Fibroblast of villous mesenchyme (primary cell): ENCODE measurements at places on chromosomes 6 and 20. TPM values are rescaled to one million over a fixed set of nuclear protein-coding genes. Genes with fewer than 3 reads are reported as not detected.

DNA sequence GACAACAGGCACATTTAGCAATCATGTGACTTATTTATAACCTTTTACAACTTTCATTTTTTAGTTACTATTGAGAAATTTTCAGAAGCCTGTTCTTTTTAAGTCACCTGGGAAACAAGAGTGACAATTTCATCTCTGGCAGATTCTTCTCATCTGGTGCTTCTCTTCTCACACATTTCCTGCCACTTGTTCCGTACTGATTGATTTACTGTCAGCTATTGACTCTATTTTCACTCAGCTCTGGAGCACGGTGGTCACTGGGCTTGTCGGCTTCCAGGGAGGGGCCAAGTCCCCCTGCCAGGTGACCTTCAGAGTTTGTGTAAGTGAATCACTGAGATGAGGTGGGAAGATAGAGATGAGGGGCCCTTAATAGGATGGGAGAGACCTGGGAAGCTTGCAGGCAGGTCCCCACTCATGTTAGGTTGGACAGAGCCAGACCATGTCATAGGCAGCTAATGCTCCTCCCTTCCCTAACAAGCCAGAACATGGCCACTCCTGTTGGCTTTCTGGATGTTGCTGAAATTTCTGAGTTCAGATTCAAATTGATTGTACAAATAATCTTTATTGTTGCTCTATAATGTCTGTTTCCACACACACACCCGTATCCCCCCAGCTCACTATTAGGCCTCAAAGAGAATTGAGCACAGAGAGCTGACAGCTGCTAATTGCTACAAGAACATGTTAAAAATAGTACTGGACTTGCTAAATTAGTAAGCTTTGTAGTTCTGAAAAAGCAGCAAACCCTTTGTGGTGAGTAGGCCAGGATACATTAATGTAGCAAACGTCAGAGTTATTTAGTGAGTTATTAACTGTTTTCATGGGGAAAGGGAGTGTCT lies 13.3 kb downstream of the DUSP22 start:
- DNase-seq, result no peak

GRCh38 chr6:37516920-37517405 lies 17.3 kb upstream of the CCDC167 start:
- no peak for DNase-seq

The NHLRC1 gene
- 1.7 and 2.6 TPM in 2 replicates for total RNA-seq

DNA sequence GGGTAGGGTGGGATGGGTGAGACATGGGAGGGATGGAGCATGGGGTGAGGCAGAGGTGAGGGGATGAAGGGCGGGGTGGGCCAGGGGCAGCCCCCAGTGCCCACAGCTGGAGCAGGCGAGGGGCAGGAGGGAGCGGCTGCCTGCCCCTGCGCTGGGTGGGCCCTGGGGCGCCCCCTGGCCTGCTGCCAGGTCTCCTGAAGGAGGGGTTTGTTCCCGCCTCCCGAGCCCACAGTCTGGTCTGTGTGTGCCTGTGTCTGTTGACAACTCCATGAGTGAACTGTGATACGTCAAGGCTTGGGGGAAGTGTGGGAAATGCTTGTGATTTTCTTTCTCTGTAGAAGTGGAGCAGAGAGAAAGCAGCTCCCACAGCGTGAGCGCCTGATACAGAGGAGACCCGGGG lies 10.9 kb upstream of the MRGBP start:
- no peak for DNase-seq

DNA sequence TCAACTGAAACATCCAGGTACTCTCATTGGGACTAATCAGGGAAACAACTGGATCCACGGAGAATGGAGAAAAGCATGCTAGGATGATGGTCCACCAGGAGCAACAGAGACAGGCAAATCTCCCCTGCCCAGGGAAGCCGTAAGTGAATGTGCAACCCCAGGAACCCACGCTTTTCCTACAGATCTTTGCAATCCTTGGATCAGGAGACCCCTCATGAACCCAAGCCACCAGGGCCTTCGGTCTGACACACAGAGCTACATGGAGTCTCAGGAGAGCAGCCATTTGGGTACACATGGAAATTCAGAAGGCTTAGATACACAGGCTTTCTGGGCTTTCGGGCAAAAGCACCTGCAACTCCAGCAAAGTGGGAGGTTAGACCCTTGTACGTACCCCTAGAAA lies 122.1 kb upstream of the PTCHD4 start:
- no peak for DNase-seq

DNA sequence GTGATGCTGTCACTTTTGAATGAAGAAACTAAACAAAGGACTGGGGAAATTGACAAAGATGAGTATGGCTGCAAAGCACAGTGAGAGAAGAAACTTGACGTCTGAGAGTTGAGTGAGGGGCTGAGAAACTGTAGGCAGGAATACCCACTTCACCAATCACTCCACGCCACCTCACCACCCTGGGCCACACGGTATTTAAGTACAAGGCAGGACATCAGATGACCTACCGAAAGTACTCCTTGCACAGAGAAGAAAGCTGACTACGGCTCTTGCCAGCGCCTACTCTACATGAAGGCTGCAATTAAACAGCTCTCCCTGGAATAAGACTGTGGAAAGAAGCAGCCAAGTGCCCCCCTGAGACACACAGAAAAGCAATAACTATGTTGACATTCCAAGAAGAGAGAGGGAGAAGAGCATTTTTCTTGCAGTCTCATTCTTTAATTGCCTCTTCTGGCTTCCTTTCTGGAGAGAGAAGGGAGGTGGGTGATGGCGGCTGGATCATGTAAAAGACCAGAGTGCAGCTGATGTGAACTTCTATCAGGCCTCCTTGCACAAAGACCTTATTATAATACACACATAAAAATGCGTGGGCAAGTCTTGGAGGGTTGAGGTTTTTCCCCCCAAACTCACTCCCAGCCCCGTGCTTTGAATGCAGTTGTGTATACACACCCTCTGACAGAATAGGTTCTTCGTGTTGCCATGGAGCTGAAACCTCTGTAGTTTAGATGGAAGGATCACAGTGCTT lies 44.6 kb downstream of the HIVEP2 start:
- peak; percentile 67 for DNase-seq

The LCA5 gene
- 3.5 and 5.2 TPM in 2 replicates for total RNA-seq

- DNase-seq, result peak; percentile 73
Measured at GRCh38 chr6:17972978-17973622, 14.3 kb downstream of the KIF13A start.

DNA sequence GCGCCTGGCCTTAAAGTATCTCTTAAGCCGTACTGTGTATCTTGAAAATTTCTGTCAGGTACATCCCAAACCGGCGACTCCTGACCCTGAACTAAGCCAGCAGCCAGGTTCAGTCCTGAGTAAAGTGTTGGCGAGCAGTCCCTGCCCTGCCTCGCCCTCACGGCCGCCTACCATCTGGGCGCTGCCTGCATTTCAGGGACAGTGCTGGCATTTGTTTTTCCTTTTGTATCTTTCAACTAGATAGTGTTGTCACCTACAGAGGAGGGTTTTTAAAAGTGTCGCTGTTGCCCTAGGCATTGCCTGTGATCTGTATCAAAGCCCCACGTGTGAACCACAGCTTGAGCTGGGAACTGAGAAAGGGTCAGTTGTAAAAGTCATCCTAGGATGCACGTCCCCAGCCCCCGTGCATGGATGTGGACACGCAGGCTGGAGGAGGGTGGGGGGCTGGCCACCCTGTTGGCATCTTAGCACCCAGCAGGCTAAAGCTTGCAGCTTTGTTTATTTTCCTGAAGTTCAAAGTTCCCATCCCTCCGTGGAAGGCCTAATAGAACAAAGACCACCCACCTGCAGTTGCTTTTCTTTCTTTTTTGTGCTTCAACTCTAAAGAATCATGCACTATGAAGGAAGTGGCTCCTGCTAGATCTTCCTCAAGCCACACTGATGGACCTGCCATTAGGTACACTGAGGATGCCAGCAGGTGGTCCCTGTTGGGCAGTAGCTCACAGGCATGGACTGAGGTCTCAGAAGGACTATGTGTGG lies 136.8 kb downstream of the ZDHHC14 start:
- DNase-seq, result no peak

DNA sequence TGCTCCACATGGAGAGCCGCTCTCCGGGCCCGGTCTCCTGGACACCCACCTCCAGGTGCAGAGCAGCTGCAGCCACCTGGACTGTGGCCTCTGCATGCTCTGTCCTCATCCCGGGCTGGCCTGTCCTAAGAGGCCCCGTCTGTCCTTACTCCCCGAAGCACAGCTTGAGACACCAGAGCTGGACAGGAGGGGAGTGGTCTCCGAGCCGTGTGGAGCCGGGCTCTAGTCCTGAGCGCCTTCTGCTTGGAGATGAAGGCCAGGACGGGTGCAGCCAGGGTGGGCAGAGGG lies 6.7 kb upstream of the NTSR1 start:
- no peak for DNase-seq

DNA sequence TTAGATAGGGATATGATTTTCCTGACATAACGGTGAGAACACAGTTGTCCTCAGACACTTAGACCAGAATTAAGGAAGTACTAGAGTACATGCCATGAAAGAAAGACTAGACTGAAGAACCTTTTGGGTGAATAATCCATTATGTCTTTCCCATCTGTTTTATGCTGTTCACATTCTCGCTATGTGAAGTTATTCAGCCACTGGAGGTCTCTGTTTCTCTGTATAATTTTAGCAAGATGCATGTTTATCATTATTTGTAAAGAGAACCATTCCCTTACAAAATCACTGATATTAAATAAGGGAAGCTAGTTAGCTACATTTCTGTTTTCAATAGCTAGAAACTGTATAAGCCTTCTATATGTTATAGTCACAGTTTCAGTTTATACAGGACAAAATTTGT lies 391.9 kb downstream of the CD109 start:
- DNase-seq, result peak; percentile 55

GRCh38 chr6:100901582-100901981 lies 20.5 kb upstream of the ASCC3 start:
- no peak for DNase-seq

DNA sequence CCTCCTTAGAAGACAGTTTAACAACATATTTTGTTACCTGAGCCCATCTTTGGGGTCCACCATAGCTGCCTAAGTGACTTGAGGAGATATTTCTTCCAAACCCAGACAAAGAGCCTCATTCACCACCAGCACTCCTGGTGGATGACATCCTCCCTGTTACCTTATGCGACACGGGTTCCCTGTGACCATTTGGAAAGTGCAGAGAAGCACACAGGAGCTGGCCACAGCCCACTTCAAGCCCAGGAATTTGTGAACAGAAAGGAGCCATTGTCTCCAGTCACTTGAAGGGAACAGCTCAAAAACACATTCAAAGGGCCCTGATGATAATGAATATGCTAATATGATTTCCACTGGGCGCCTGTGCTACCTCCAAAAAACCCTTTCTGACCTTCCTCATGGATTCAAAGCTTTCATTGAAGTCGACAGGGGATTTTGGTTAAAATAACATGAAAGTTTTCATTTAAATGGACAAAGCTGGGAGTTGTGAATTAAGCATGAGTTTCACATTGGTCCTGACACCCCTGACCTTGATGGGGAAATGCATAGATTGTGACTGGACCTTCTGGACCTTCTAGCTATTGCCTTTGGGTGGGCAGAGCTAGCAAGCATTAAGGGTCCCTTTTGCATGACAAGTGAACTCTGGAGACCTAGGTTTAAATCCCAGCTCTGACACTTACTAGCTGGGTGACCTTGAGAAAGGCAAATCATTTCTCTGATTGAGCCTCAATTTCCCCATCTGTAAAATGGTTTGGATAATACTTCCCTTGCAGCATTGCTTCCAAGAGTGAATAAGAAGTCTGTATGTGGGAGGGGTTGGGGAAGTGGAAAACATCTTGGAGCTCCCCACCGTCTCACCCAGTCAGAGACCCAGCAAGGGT lies 83.3 kb upstream of the SIRPA start:
- no peak for DNase-seq

DNA sequence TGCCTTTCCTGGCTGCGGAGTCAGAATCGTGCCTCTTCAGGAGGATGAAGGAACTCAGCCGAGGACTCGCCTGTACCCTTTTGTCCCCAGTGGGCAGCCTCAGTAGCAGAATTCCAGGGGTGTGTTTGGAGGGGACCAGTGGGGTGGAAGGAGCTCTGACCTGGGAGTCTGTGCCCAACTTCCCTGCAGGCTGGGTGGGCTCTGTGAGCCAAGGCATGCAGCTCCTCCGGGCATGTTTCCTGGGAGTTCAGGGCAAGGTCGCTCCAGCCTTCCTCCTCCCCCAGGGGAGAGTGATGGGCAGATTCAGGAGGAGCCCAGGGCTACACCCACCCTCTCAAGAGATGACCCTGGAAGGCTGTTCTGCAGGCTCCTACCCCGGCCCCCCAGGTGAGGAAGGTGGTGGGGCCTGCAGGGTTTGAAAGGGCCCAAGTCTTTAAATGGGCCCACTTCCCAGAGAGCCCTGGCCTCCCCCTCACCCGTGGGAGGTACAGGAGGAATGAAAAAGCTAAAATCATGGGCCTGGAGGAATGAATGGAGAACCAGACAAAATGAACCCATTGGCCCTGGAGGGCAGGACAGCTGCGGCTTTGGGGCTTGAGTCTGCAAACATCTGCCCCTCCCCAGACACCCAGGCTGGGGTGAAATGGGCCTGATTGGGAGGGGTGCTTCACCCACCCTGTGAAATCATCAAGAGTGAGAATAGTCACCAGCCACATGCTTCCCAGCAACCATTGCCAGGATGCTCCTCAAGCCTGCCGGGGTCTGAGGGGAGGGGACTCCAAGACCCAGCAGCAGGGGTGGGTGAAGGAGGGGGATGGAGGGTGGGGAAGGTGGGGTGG lies 77.6 kb upstream of the PMEPA1 start:
- no peak for DNase-seq

GRCh38 chr20:18901980-18902737 lies 88.6 kb downstream of the SCP2D1 start:
- no peak for DNase-seq

- DNase-seq, result peak; percentile 88
Measured at GRCh38 chr20:5845681-5846615, 95.7 kb downstream of the SHLD1 start.

GRCh38 chr6:106799031-106799894 lies 169.9 kb downstream of the QRSL1 start:
- peak; percentile 93 for DNase-seq

GRCh38 chr20:14865169-14865568 lies 527.8 kb upstream of the FLRT3 start:
- DNase-seq, result no peak

DNA sequence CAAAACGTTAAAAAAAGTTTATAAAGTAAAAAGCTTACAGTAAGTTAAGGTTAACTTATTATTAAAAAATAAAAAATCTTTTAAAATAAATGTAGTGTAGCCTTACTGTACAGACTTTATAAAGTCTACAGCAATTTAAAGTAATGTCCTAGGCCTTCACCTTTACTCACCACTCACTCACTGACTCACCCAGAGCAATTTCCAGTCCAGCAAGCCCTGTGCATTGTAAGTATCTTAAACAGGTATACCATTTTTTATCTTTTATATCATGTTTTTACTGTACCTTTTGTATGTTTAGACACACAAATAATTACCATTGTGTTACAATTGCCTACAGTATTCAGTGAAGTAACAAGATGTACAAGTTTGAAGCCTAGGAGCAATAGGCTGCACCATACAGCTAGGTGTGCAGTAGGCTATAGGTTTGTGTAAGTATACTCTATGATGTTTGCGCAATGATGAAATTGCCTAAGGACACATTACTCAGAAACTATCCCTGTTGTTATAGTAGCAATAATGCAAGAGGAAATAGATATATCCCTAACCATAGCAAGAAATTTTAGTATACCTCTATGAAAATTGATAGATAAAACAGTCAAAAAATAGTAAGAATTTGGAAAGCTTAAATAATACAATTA lies 39.5 kb downstream of the FBXO5 start:
- DNase-seq, result no peak

- no peak for DNase-seq
Measured at GRCh38 chr6:17588011-17588410, 12.1 kb upstream of the FAM8A1 start.

The EEF1A2 gene
- total RNA-seq, result under 0.01 and 0.43 TPM in 2 replicates

The DOK5 gene
- total RNA-seq, result under 0.01 and 1.3 TPM in 2 replicates

- DNase-seq, result peak; percentile 18
Measured at GRCh38 chr6:53915026-53915691, 120.4 kb downstream of the LRRC1 start.

The UNC93A gene
- not detected in 2 replicates for total RNA-seq
